ENCODE measurements at places on chromosomes 12 and 14.

GRCh38 chr12:80936353-80936641, 1.4 kb downstream of the LIN7A start:
- no peak for DNase-seq

- DNase-seq, result no peak
Measured at GRCh38 chr12:105474672-105475071, 144.2 kb downstream of the C12orf75 start.

GRCh38 chr12:4307593-4308333, 13.2 kb upstream of the TIGAR start:
- peak; percentile 65 for DNase-seq

DNA sequence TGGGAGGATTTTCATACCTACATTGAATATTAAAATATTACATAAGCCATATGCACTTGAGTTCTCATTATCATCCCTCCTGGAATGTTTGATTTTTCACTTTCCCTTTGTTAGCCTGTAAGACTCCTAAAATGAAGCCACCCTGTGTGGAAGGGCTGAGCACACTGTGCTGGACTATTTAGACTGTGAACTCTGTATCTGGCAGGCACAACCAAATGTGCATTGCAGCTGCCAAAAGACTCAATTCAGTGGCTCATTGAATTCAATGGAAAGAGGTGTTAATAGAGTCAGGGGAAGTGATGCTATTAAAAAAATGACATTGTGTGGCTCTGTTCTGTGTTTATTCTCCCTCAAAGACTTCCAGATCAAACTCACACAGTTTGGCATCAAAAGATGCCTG, 111.1 kb downstream of the SMOC1 start:
- no peak for DNase-seq

GRCh38 chr12:51493281-51493680, 68.7 kb downstream of the SLC4A8 start:
- DNase-seq, result no peak

DNA sequence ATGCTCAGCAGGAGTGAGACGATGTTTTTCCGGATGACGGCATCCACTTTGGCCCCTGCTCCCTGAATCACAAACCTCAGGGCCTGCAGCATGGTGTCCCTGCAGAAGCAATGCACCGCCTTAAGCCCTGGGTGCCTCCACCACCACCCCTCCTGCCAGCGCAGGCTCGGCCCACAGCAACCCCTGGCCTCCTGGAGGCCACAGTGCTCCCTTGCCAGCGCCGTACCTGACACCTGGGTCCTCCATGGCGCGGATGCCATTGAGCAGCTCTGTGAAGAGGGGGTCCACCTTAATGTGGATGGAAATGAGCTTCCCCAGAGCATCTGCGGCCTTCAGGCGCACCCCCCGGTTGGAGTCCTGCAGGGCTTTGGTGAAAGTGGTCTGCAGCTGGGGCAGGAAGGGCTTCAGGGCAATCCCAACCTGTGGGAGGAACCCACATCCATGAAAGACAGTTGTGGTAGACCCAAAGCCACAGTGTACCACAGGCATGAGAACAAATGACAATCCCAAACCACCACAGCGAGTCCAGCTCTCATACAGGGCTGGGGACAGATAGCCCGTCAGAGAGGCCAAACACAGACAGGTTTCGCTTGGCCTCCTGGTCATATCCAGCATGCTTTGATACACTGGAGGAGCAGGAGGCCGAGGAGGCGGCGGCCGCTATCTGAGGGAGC, 17.9 kb upstream of the RAB35 start:
- DNase-seq, result no peak

GRCh38 chr12:93292731-93293566, 84.8 kb upstream of the NUDT4 start:
- no peak for DNase-seq

DNA sequence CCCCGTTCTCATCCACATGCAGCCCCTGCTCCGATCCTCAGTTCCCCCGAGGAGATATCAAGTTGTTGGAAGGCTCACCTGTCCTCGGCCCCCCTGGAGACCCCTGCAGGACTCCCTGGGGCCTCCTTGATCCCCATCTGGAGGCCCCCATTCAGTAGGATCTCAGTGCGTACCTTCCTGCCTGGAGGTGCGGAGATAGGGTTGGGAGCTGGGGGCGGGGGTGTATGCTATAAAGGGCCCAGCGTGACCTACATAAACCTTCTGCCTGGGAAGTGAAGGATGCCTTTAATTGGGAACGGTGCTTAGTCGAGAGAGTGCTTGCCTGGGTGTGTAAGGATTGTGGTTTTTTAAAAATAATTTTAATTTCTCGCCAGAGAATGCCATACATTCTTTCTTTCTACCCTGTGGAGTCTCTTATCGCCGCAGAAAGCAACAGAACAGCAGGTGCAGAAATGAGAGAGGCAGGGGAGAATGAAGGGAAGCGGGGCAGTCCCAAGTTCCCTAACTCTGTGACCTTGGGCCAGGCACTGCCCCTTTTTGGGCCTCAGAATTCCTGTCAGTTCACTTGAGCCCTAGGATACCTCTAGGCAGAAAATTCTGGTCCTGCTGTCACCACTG, 153.7 kb downstream of the TSPAN9 start:
- no peak for DNase-seq

DNA sequence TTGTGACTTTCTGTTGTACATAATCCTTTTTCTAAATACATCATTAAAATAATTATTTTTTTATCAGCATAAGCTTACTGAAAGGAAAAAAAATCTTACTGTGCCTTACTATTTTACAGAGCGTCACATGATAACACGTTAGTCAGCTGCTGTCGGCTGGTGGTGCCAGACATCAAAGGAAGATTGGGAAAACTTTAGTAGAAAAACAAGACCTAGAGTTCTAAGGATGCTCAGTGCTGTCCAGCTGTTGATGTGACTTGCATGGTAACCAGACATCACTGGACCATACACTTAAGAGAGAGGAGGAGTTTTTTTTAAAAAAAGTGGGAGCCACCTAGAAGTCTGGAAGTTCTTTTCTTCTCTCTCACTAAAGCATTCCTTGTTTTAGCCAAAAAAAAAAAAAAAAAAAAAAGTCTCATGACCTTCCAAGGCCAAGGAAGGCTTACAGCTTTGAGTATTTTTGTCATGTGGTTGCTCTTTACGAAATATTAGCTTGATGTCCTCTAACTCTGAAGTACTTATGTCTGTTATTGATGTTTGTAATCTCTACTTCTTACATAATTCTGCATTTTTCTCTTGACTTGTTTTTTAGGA, 4.5 kb downstream of the RASSF8 start:
- DNase-seq, result peak; percentile 62

DNA sequence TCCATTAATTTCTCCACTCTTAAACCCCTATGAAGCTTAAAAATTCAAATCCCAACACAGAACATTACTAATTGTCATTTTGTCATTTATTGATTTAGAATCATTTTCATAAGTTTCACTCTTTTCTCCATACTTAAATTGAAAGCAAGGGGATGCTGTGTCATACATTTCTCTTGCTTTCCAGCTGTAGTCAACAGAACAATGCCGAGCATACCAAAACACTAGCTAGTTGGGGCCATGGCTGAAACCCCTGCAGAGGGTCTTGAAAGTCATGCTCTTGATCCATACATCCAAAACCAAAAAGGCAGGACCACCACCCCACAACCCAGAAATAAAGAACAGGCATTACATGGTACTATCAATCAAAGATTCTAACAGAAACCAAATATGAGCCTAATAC, 9.0 kb downstream of the EXOC5 start:
- no peak for DNase-seq

DNA sequence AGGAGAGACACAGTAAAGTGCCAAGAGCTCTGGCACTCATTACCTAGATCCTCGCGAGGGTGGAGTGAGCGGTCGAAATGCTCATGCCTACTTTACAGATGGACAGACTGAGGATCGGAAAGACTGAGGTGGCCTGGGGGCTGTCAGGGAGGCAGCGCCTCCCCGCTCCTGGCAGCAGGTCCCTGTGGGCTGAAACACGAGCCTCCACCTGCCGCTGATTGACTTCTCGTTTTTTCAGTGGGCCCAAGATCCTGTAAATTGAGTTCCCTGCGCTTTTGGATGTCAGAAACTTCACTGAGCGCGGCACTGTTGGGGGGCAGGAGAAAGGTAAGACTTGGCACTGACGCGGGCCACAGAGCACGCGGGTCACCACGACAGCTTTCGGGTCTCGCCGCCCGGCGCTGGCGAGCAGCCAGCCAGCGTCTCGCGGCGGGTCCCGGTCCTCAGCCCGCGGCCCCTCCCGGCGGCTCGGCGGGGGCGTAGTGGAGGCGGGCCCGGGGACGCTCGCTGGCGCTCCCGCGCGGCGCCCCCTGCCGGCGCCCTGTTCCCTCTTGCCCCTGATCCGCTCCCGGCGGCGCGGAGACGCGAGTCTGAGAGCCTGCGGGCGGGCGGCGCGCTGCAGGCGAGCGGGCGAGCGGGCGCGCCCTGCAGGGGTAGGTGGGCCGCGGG, 552 bp upstream of the SCN8A start:
- DNase-seq, result peak; percentile 73

DNA sequence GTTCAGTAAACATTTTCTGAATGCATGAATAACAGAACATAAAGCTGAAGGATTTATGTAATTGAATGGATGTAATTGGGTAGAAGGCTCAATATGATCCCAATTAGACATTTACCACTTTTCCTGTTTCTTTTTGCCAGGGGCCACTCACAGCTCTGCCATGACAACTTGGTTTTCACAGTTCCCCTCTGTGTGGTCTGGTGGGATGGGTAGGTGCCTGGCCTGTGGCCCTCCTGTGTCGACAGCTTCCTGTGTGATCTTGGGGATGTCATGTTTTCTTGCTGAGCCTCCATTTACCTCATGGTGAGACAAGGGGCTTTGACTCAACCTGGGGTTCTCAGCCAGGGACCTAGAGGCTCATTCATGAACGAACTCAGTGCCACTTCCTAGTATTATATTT, 12.6 kb upstream of the SERPINA10 start:
- no peak for DNase-seq

- no peak for DNase-seq
Measured at GRCh38 chr14:31487886-31488285, at the start of gene GPR33. Gene GPR33, minus strand, starts transcription at chr14:31488039. Its CDS starts 4,074 bp downstream, at chr14:31483965.

DNA sequence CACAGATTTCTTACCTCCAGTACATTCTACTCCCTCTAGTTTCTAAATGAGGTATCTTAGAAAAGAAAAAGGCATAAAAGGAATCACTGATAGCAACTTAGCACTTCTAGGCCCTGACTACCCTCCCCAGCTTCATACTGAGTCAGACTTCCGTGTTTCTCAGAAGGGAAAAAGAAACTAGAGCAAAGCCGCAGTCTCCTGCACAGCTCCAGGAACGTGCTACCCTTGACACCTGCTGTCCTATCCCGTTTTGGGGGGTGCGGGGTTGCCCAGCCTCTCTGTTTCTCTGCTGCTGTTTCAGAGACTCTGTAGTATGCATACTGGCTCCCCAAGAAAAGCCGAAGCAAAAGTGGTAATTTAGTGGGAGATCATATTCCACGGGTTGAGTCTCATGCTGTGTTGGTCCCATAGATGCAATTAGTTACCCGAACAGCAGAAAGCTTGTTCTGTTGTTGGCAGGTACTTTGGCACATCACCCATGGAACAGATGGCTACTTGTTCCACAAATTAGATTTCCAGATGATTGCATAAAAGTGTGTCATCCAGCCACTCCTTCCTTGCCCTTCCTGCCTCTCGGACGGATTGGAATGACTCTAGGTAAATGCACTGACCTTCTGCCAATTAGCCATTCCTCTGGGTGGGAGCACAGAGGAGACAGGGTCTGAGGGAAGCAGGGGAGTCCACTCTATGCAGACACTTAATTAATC, 438.1 kb downstream of the FUT8 start:
- DNase-seq, result no peak

Data from ovary (tissue), 10 donors.